ENCODE measurements at places on chromosomes 1 and 21.

- peak; percentile 14 for DNase-seq
Measured at GRCh38 chr1:12658531-12659453, 14.9 kb downstream of the AADACL4 start.

GRCh38 chr1:184974056-184974836 is at the start of gene NIBAN1:
Gene NIBAN1 (minus strand): TSS chr1:184974508. CDS start chr1:184974356, 152 bp downstream.
- DNase-seq: peak; percentile 48

GRCh38 chr1:221797506-221797905 is 55.6 kb upstream of the DUSP10 start:
- no peak for DNase-seq

- DNase-seq: no peak
Measured at GRCh38 chr21:45011426-45011825, 63.0 kb upstream of the ADARB1 start.

DNA sequence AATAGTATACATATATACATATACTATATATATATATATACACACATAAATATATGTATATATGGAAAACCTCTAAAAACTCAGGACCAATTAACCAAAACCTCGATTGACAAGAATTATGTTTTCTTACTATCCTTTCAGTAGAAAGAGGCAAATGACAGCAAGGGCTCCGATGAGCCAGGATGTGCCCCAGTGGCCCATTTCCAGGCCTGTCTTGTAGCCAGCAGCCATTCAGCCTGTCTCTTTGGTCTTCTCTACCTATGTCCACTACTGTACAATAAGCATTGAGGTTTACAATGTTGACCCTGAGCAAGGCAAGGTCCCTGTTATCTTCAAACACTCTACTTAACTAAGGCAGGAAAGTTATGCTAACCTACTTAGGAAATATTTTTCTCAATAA is 9.8 kb downstream of the KCNA2 start:
- DNase-seq: no peak

GRCh38 chr1:175665616-175666015 is 77.8 kb downstream of the TNR start:
- no peak for DNase-seq

DNA sequence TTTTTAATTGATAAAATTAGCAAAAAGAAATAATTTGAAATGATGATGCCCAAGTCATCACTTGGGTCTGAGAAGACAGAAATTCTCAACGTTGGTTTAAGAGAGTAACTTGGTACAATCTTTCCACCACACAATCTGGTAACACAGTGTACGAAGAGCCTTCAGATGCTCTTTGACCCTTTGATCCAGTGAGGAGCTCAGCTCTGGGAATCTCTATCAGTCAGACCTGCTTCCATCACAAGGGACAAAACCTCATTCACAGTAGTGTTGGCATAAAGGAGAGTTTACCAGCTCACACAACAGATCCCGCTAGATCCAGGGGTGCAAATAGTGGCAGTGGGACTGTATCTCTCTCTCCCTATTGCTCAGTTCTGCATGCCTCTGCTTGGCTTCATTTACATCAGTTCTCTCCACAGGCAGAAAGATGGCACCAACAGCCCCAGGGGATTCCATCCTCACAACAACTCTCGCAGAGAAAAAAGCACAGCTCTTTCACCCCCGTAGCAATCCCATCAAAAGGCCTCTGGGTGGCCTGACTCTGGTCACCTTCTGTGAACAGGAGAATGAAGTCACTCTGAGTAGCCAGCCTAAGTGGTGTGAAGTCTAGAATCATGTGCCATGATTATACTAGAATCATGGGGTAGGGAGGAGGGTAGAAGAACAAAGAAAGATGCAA is 119.7 kb downstream of the ZNF281 start:
- no peak for DNase-seq

GRCh38 chr1:106960412-106960811 is 96.1 kb upstream of the PRMT6 start:
- no peak for DNase-seq

- peak; percentile 31 for DNase-seq
Measured at GRCh38 chr1:226939438-226940028, 561 bp upstream of the COQ8A start.

DNA sequence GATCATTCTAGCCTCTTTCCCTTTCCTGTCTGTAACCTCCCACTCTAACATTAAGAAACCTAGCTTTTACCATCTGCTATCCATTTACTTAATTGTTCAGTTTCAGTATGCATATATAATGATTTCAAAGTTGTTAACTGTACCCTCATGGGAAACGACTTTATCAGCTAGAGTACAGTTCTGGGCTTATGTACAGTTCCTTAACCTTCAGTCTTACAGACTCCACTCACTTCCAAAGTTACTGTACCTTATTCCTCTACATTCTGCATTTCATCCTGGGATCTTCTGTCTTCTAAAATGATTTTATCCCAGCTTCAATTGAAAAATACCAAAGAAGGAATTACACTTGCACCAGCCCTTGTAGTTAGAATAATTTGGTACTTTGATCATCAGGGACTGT is 108.7 kb upstream of the KCNE2 start:
- no peak for DNase-seq

- DNase-seq: no peak
Measured at GRCh38 chr21:34200288-34200905, 127.0 kb downstream of the MRPS6 start.

DNA sequence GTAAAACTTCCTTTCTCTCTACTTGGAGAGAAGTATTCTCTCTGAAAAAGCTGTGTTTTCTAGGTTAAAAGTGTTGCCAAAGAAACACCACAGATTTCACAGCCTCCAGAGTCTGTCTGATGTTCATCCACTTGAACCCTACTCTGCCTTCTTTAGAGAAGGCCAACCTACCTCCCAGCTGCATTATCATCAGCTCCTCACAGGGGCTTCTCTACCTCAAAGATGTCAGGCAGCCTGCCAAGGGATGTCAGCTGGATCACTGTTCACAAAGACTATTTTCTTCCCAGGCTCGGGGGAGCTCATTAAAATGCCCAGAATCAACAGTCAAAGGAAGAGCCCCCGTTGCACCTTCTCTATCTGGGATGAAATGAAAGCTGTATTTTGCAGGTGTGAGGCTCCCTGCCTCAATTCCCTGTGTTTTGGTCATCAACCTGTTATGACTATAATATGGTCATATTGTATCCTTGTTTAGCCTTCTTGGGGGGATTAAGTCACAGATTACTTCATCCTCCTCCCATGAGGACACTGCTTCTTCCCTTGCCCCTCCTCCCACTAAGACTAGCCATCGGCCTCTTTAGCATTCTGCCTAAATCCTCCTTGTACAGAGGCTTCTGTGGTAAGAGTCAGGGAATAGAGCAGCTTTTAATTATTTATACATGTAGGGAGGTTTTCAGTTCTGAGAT is 25.7 kb downstream of the ANGPTL7 start:
- no peak for DNase-seq

DNA sequence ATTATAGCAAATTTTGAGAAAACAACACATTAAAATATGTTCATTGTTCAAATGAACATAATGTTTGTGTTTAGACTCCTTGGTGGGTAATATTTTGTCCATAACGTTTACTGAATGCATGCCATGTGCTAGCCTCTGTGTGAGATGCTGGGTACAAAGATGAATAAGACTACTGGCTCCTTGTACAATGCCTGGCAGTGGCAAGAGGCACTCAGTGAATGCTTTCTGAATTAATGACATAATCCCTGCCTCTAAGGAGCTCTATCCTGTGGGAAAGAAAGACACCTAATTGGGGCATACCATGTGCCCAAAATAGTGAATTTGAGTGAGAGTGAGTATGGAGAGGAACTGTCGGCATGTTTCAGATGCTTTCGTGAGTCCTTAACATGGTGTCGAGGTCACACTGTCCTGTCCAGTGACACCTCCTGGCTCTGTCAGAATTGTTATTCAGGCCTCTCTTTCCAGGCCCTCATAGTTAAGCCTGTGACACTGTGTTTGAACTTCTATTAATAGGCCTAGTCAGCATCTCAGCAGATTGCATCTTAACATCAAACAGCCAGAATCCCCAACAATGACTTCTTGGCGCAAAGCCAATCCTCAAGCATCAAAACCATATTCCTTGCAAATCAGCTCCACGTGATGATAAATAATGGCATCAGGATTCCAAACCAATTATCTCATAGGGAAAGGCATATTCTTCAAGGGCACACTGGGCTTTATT is 32.8 kb upstream of the S1PR1 start:
- no peak for DNase-seq

- DNase-seq: no peak
Measured at GRCh38 chr21:34687065-34687464, 18.3 kb downstream of the CLIC6 start.

GRCh38 chr1:84735483-84735882 is 45.2 kb upstream of the SSX2IP start:
- no peak for DNase-seq

GRCh38 chr1:181100015-181100905 is 11.8 kb downstream of the IER5 start:
- DNase-seq: no peak

DNA sequence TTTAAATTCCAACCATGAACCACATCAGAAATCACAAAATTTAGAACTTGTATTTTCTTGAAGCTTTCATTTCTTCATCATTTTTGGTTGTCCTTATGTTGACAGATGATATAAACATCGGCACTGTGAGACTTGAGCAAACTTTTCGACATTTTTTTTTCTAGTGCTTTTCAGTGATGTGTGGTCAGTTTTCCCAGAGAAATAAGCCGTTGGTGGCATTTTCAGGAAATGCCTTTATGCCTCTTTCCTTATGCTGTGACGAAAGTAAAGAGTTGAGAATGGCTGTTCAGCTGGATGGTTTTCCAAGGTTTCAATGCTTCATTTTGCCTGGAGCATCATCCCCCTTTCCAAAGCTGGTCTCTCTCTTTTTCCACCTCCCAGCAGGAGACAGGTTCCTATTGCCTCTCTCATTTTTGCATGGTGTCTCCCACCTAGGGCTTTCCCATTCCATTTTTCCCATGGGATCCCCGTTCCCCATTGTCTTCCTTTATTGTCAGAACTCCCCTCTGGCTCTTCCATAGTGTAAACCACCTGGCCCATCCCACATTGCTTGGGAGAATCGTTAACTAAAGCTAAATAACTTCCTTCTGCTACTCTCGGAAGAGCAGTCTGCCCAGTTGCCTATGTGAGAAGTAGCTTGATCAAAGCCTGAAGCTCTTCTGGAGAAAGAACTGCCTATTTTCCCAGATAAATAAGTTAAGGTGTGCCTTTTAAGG is 61.4 kb upstream of the DYNLT5 start:
- no peak for DNase-seq

- DNase-seq: no peak
Measured at GRCh38 chr21:34530261-34530660, 18.3 kb upstream of the KCNE1 start.

DNA sequence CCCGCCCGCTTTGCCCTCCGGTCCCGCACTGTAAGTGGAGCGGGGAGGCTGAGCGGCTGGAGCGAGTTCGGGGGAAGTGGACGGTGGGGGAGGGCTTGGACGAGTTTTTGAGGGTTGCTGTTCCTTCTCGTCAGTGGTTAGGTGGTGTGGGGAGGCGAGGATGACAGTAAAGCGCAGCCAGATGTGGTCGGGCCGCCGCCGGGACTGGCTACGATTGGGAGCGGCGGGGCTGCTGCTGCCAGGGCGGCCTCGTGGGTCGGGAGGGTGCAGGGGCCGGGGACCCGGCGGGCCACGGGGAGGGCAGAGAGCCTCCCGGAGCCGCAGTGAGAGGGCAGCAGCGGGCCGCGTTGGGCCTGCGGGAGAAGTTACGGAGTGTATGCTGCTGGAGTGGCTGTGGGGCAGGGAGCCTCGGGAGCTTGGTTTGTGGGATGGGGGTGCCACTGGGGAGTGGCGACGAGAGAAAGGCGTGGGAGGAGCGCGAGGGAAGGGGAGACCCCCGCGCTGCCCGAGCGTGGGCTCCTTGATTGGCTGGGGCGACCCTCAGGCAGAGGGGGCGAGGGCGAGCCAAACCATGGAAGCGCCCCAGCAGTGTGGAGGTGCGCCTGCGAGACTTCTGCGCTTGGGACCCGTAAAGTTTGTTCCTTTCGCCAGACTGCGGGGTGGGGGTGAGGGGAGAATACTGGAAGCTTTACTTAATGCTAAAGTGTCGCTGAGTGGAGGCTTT is 2.1 kb downstream of the ADGRL2 start:
- DNase-seq: no peak

DNA sequence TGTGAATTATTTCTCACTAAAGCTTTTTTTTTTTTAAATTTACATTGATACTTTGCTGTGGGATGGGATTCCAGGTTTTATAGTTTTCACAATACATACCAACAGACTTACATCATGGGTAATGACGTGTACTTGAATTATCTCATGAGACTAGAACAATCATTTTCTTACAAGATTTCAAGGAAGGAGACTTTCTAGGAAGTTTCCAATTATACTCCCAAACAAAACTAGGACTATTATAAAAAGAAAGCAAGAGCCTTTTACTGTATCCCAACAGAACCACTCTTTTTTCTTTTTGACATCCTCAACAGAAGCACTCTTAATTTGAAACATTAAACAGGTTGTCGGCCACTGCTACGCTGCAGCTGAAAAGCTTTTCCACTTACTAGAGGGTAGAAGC is 48.7 kb downstream of the TESK2 start:
- DNase-seq: no peak

DNA sequence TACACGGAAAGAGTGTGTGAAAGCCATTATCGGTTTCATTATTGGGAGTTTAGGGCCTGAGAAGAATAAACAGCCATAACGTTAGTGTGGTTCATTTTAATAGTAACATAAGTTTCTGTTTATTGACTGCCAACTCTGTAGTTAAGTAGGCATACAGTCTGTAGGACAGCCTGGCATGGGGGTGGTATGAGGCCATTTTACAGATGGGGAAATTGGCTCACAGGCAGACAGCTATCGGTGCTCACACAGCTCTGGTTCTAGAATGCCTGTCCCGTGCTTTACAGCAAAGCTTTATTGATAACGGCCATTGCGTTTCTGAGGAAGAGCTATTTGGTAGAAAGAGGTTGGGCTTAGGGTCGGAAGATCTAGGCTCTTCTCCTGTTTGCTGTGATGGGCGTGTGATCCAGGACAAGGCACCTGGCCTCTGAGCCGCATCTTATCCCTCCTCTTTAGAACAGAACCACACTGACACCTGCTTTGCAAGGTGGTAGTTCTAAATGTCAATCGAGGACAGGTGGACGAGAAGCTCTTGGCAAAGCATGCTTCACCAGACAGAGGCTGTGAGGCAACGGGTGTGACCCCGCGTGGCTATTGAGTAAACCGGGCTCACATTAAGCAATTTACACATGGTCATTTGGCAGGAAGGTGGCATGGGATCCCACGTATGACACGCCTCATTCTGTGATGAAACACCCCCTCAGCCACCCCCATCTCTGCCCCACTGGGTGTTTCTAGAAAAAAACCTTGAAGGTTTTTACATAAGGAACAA is 14.9 kb downstream of the ETS2 start:
- DNase-seq: no peak

Measured in stimulated activated CD8-positive, alpha-beta memory T cell treated with anti-CD3 and anti-CD28 coated beads, Interleukin-15, amount 100 ng/mL, for 4 hours (primary cell).